ENCODE measurements at places on chromosomes 11 and 22. TPM values are rescaled to one million over a fixed set of nuclear protein-coding genes. Genes with fewer than 3 reads are reported as not detected.

Gene TRPC6
- 77.3 TPM for total RNA-seq

DNA sequence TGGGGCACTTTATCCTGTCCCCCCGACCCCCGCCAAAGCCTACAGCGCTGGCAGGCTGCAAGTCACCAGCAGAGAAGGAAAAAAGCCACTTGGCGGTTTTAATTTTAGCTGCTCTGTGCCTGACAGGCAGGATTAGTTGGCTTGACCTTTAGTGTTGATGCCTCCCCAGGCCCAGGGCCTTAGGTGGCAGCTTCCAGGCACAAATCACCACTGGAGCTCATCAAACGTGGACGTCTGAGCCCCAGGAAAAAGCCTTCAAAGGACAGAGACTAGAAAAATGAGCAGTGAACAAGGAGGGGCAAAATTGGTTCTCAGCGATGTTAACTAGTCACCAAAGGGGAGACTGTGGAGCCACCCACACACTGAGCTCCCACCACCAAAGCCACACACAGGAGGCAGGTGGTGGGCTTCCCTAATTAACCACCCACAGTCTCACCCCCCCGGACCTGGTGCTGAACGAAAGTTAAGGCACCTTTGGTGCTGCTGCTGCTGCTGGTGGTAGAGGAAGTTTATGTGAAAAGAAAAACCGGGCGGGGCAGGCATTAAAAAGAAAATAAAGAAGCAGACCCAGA, 4.4 kb upstream of the PYGM start:
- DNase-seq: no peak

DNA sequence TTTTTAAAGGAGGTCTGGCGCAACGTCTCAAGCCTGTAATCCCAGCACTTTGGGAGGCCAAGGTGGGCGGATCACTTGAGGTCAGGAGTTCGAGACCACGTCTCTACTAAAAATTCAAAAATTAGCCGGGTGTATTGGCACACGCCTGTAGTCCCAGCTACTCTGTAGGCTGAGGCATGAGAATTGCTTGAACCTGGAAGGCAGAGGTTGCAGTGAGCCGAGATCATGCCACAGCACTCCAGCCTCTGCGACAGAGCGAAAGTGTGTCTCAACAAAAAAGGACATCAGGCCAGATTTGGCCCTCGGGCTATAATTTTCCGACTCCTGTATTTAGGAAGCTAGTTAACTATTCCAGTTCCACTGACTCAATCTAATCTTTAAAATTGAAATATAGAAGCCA, 78.7 kb upstream of the SLC25A18 start:
- no peak for DNase-seq

DNA sequence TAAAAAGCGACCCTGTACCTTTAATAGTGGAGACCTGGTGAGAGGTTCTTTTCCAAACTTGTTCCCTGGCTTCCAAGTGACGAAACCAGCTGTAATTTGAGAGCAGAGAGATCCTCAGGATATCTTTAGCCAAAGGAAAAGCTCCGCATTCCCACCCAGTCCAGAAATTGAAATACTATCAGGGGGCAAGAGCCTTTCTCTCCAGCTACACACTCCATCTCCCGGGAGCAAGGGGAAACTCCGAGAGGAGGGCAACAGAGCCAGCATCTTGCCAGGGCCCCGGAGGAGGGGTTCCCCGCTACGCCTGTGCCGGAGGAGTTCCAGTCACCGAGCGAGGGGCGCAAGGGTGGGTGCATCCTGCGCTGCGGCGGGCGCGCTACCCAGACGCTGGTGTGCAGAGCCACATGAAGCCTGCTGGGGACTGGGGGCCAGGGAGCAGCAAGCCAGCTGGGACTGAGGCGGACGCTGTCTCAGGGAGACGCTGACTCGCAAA, at the start of gene FIBIN:
Gene FIBIN, plus strand, starts transcription at position 148 of the 493 bp plus-strand sequence. CDS start 415 bp downstream, outside the sequence.
- DNase-seq: no peak

DNA sequence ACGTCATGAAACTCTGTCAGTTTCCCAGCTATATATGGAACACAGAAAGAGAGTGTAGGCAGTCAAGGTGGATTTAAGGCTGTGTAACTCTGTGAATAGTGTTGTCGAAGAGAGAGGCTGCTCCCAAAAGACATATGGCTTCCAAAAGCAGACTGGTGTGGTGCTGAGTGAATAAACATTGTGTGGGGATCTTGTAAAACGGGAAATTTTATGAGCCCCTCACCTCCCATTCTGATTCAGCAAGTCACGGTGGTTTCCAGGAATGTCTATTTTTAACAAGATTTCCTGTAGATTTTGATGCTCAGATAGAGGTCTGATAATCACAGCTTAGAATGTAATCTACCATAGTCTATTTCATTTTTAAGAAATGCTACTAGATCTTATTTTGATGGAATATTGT, 67.9 kb downstream of the SESN3 start:
- DNase-seq: no peak

DNA sequence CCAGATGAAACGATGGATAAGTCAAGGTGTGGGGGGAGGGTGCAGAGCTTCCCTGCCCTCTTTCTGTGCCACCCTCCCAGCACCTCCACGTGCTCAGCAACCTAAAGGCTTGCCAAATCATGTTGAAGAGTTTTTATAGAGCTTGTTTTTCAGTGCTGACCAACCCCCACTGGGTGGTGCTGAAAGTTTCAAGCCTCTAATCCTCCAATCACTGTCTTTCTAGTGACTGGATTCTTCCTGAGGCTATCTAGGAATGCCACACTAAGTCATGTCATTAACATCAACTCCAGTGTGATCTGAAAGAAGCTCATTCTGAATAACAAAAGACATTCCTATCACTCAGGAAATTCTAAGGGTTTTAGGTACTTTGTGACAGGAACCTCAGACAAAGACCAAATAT, 382.6 kb downstream of the DYNC2H1 start:
- DNase-seq: no peak

Gene SCARF2
- total RNA-seq: 14.5 TPM

DNA sequence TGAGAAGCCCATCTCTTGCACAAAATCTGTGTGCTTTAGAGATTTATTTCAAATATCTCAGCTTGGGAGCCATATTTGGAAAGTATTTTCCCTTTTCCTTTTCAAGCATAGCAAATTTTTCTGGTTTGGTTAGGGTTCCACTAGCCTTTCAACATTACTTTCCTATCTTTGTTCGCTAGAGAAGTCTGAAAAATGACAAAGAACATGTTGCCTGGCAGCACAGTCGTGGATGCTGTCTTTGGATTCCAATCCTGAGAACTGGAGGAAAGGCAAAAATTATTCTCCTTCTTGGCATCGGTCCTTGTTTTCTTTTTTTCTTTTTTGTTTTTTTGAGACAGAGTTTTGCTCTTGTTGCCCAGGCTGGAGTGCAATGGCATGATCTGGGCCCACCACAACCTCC, 6.9 kb upstream of the MTCH2 start:
- DNase-seq: no peak

Gene APOA1
- total RNA-seq: not detected

GRCh38 chr11:85752890-85753581, 57.9 kb downstream of the SYTL2 start:
- DNase-seq: no peak

GRCh38 chr11:7439746-7440320, 45.5 kb upstream of the OLFML1 start:
- no peak for DNase-seq

DNA sequence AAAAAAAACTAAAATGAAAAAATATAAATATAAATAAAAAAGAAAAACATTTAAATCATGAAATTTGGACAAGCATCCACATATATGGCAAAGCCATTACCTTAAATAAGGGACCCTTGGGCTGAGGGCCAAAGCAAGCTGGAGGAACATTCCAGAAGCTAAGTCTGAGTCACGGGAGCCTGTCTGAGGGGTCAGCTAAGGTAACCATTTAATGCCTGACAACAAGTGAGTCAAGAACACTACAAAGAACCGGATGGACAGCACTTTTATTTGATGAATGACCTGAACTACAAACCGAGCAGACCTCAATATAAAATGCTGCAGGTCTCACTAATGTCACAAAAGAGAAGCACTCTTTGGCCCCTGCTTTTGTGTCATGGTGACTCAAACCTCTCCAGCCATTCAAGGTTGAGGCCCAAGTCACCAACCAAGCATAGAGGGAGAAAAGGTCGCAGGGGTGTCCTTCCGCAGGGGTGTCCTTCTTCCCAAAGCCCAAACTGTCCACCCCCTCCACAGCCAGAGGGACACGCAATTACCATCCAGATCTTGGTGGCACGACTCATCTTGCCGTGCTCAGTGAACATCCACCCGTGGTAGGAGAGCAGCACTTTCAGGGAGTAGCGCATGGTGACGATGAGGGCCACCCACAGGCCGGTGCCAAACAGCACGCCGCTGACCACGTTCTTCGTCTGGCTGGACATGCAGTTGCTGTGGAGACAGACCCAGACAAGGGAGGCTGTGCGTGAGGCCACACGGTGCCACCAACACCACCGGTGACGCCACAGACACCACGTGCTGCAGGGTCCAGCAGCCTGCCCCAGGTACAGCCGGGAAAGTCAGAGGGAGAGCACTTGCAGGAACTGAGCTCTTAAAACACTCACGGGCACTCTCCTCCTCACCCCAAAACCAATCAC, 34.5 kb downstream of the CPT1A start:
- no peak for DNase-seq

GRCh38 chr11:112877581-112877980, 83.6 kb upstream of the NCAM1 start:
- no peak for DNase-seq

Gene GSTT2B
- total RNA-seq: 7.5 TPM

- no peak for DNase-seq
Observed at GRCh38 chr11:11691296-11692151, 69.7 kb upstream of the GALNT18 start.

Gene SCGB2A2
- total RNA-seq: not detected

DNA sequence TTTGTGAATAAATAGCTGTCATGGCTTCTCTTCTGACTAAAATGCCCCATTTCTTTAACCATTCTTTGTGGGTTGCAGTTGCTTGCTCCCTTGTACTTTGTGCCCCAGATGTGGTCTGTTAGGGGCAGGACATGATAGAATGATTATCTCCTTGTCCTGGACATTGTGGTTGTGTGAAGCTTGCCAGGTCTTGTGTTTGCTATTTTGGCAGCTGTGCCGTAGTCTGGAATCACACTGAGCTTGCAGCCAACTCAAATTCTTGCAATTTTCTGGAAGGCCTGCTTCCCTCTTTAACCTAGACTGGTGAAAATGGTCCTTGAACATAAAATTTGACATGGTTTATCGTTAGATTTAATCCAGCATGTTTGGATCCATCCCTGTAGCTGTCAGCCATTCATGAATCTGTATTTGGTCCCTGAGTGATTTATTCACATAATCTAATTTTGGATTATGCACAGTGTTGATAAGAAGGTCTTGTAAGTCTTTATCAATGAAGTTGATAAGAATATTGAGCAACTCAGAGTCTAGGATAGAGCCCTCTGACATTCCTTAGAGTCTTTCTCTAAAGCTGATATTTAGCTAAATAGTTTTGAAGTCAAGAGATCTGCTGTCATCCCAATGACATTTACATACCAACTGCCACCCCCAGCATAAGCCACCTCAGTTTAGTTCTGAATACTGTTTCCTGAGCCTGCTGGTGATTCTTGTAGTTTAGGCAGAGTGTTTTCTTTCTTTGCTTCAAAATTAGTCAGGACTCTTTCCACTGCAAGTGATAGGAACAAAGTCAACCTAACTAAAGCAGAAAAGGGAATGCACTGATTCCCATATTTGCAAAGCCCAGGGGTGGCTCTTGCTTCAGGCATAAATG, 9.8 kb downstream of the SPON1 start:
- peak; percentile 80 for DNase-seq

Gene CYP2R1
- 7.5 TPM for total RNA-seq

Gene SEC14L2
- 5.3 TPM for total RNA-seq

Gene SESN3
- 20.8 TPM for total RNA-seq

- DNase-seq: no peak
Observed at GRCh38 chr11:119061256-119061655, 4.3 kb upstream of the HYOU1 start.

DNA sequence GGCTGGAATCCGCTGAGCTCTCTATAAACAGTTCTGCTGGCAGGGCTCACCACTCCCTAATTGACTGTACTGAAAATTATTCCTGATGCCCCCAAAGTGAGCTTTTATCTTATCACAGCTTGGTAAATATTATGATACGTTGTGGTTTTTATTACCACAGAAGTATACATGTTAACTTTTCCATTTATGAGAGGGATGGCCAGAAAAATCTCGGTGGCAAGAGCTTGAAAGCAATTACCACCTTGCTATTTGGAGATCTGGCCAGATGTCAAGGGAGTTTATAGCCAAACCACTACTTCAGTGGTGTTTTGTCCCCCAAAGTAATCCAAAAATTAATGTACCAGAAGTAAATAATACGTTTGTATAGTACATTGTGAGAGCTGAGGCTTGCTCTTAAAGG, 75.4 kb upstream of the RCN1 start:
- no peak for DNase-seq

- DNase-seq: no peak
Observed at GRCh38 chr11:120514541-120515121, 3.1 kb downstream of the GRIK4 start.

Gene OR5AL1
- not detected for total RNA-seq

Gene NPAS4
- total RNA-seq: 1.7 TPM

Gene MIAT
- 0.34 TPM for total RNA-seq

- no peak for DNase-seq
Observed at GRCh38 chr11:123581651-123582399, 72.6 kb downstream of the SCN3B start.

GRCh38 chr11:131370090-131370751, at the start of gene NTM:
TSS of gene NTM (plus strand) at chr11:131370615.
- DNase-seq: no peak

DNA sequence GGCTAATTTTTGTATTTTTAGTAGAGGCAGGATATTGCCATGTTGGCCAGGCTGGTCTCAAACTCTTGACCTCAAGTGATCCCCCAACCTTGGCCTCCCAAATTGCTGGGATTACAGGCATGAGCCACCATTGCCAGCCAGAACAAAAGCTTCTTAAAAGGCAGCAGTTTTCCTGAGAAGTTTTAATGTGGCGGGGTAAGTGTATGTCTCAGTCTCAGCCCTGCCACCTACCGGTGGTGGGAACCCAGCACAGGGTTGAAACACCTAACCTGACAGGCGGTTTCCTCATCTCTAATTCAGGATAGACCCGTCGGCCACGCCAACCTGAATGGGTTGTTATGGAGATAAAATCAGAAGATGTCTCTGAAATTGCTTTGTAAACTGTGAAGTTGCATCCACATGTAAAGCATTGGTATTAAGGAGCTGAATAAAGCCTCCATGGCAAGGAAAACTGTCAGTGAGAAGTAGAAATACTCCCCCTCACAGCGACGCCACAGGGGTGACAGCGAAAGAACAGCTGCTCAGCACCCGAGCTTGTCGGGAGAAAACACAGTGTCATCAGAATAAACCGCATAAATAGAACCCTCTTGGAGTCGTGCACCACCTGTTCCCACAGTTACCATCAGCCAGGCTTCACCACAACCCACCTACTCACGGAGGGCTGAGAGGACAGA, 165.9 kb upstream of the NCAM1 start:
- DNase-seq: no peak

- DNase-seq: no peak
Observed at GRCh38 chr11:66676282-66676919, 1.3 kb downstream of the RBM4B start.

Gene APOA4
- total RNA-seq: not detected

Gene KCNK4
- not detected for total RNA-seq
